Upper lobe of left lung (tissue), 6 donors: ENCODE measurements at places on chromosomes 12 and 14. TPM values are rescaled to one million over a fixed set of nuclear protein-coding genes. Genes with fewer than 3 reads are reported as not detected.

GRCh38 chr12:34236073-34236472, 213.8 kb downstream of the ALG10 start:
- H3K27me3 ChIP-seq, result no peaks in the 10 kb centered on the region
- no peaks in the 10 kb centered on the region for H3K4me1 ChIP-seq
- H3K36me3 ChIP-seq, result no peaks in the 10 kb centered on the region
- H3K27ac ChIP-seq, result no peak overlapping the region
- DNase-seq, result no peak
- H3K4me3 ChIP-seq, result no peak overlapping the region

Gene PRR4
- 32.1 TPM for total RNA-seq

GRCh38 chr12:68189821-68190242, 30.3 kb upstream of the IFNG start:
- no peak overlapping the region for H3K4me3 ChIP-seq
- no peaks in the 10 kb centered on the region for H3K4me1 ChIP-seq
- no peaks in the 10 kb centered on the region for H3K27me3 ChIP-seq
- no peak overlapping the region for H3K27ac ChIP-seq

- no peaks in the 10 kb centered on the region for H3K27me3 ChIP-seq
- no peak overlapping the region for H3K4me3 ChIP-seq
- no peak overlapping the region for H3K27ac ChIP-seq
- DNase-seq, result no peak
These were observed 50.5 kb downstream of the R3HDM2 start for GRCh38 chr12:57380300-57380699.

Gene PLEKHG3
- total RNA-seq, result 49.2 TPM

GRCh38 chr14:72104011-72104613, 171.9 kb downstream of the RGS6 start:
- H3K27me3 ChIP-seq, result no peaks in the 10 kb centered on the region
- H3K4me3 ChIP-seq, result no peak overlapping the region
- H3K4me1 ChIP-seq, result no peaks in the 10 kb centered on the region
- H3K27ac ChIP-seq, result no peak overlapping the region
- H3K36me3 ChIP-seq, result no peaks in the 10 kb centered on the region

Gene DPPA3
- total RNA-seq, result not detected

GRCh38 chr12:82242729-82243128, 115.5 kb downstream of the CCDC59 start:
- H3K36me3 ChIP-seq, result no peaks in the 10 kb centered on the region
- no peak overlapping the region for H3K27ac ChIP-seq
- no peaks in the 10 kb centered on the region for H3K27me3 ChIP-seq
- no peaks in the 10 kb centered on the region for H3K4me1 ChIP-seq
- DNase-seq, result no peak

Gene KRT83
- total RNA-seq, result not detected

Gene GZMH
- 4.9 TPM for total RNA-seq

GRCh38 chr12:102643879-102644575, 163.7 kb upstream of the IGF1 start:
- no peak overlapping the region for H3K27ac ChIP-seq
- no peaks in the 10 kb centered on the region for H3K4me1 ChIP-seq
- H3K4me3 ChIP-seq, result no peak overlapping the region
- H3K27me3 ChIP-seq, result no peaks in the 10 kb centered on the region

DNA sequence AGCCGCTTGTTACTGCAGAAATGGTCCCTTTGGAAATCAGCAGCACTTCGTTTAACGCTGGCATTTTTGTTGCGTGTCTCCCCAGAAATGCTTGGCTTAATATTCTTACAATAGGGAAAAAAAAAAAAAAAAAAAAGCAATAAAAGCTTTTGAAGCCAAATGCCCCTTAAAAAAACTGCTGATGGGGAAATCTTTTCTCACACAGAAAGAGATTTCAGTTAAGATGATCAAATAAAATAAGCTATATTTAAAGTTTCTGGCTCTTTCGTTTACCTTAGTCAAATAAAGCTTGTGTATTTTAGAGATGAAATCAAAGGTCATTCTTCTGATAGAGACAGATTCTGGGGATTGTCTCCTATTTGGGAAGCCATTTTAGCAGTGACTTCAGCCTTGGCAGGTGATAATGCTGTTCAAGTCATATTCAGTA, 52.4 kb upstream of the FRS2 start:
- no peak overlapping the region for H3K4me3 ChIP-seq
- H3K27ac ChIP-seq, result no peak overlapping the region
- H3K4me1 ChIP-seq, result peaks cover 5% of the 10 kb centered on the region
- no peaks in the 10 kb centered on the region for H3K36me3 ChIP-seq

GRCh38 chr12:28209782-28210181, 19.5 kb downstream of the CCDC91 start:
- H3K36me3 ChIP-seq, result no peaks in the 10 kb centered on the region
- DNase-seq, result no peak
- H3K4me3 ChIP-seq, result no peak overlapping the region

DNA sequence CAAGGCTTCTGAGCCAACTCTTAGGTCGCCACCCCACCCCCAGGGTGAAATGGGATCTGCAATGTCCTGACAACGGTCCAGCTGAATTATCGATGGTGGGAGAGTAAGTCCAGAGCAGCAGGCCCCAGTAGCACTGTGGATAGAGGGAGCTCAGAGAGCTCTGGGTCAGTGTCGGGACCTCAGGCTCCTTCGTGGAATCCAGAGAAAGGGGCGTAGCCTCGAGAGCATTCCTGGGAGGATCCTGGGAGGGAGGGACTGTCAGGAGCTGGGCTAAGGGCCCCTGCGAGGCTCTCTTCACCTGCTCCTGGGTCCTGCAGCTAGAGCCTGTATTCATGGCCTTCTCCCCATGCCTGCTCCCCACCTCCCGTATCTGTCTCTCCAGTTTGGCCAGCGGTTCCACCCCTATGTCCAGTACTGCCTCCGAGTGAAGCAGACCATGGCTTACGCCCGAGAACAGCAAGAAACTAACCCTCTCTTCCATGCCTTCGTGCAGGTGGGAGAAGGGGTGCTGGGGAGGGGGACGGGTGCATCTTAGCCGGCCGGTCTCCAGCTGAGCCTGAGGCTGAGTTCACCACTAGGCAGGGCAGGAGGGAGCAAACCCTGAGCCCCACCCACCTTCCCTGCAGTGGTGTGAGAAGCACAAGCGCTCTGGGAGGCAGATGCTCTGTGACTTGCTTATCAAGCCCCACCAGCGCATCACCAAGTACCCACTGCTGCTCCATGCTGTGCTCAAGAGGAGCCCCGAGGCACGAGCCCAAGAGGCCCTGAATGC, 6.6 kb downstream of the PLEKHG6 start:
- peaks cover 14% of the 10 kb centered on the region for H3K4me1 ChIP-seq
- H3K4me3 ChIP-seq, result no peak overlapping the region

DNA sequence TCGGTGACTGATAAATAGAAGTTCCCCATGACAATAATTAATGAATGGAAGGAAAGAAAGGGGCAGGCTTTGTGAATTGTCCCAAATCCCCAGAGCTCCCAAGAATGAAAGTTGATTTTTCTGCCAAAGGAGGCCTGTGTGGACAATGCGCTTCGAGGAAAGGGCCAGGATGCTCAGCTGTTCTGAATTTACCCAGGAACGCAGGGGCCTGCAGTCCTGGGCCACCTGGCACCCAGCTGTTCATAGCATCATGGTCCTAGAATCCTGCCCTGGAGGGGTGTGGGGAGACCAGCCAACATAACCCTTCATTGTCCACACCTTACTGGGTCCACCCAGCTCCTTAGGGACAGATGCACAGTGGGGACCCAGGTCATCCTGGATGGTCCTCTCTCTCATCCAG, 587.5 kb downstream of the BCL11B start:
- no peak overlapping the region for H3K27ac ChIP-seq
- H3K27me3 ChIP-seq, result no peaks in the 10 kb centered on the region
- no peak for DNase-seq
- H3K4me3 ChIP-seq, result no peak overlapping the region
- H3K4me1 ChIP-seq, result no peaks in the 10 kb centered on the region
- H3K36me3 ChIP-seq, result no peaks in the 10 kb centered on the region

GRCh38 chr12:52036587-52037171, 14.6 kb upstream of the NR4A1 start:
- no peaks in the 10 kb centered on the region for H3K27me3 ChIP-seq
- peaks cover 51% of the 10 kb centered on the region for H3K4me1 ChIP-seq
- peak; percentile 92 for DNase-seq
- peak overlapping the region; percentile 55 for H3K4me3 ChIP-seq
- H3K27ac ChIP-seq, result peak overlapping the region; percentile 77

Gene KRT85
- not detected for total RNA-seq

Gene TMEM119
- 16.8 TPM for total RNA-seq

DNA sequence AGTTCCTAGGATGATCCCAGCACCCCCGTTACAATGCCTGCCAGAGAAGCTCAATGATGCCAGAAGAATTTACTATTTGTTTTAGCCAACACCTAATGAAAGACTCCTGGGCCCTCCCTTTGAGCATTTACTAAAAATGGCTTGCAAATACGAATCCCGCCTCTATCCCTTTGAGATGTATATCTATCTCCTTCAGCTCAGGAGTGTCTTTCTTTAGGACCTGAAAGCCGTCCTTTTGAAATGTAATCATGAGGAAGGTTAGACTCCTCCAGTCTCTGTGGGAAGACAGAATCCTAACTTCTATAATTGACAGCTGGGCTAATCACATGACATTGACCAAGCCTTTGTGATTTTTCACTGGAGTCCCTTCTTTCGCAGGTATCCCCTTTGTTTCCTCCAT, 19.2 kb upstream of the DYNC1H1 start:
- no peak overlapping the region for H3K4me3 ChIP-seq
- peaks cover 12% of the 10 kb centered on the region for H3K4me1 ChIP-seq
- no peaks in the 10 kb centered on the region for H3K27me3 ChIP-seq
- DNase-seq, result no peak
- no peak overlapping the region for H3K27ac ChIP-seq
- H3K36me3 ChIP-seq, result no peaks in the 10 kb centered on the region

GRCh38 chr12:112833267-112833666, 41.7 kb downstream of the RPH3A start:
- no peak for DNase-seq
- peaks cover 3% of the 10 kb centered on the region for H3K27me3 ChIP-seq
- no peak overlapping the region for H3K27ac ChIP-seq
- no peak overlapping the region for H3K4me3 ChIP-seq
- no peaks in the 10 kb centered on the region for H3K36me3 ChIP-seq

DNA sequence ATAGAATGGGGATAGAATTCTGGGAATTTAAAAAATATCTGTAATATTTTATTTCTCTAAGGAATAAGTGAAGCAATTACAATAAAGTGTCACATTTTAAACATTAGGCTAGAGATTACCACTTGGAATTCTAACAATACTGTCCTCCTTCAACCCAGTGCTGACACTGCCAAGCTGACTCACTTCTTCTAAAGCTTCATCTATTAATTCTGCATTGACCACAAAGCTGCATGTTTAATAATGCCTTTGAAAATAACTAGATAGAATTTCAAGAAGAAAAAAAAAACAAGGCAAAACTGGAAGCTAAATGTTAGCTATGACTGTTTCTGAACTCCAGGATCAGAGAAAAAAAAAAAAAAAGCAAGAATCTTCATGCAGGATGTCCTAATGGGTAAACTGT, 970.7 kb upstream of the FBXO33 start:
- no peak overlapping the region for H3K27ac ChIP-seq
- no peaks in the 10 kb centered on the region for H3K27me3 ChIP-seq
- H3K4me3 ChIP-seq, result no peak overlapping the region
- no peaks in the 10 kb centered on the region for H3K4me1 ChIP-seq

DNA sequence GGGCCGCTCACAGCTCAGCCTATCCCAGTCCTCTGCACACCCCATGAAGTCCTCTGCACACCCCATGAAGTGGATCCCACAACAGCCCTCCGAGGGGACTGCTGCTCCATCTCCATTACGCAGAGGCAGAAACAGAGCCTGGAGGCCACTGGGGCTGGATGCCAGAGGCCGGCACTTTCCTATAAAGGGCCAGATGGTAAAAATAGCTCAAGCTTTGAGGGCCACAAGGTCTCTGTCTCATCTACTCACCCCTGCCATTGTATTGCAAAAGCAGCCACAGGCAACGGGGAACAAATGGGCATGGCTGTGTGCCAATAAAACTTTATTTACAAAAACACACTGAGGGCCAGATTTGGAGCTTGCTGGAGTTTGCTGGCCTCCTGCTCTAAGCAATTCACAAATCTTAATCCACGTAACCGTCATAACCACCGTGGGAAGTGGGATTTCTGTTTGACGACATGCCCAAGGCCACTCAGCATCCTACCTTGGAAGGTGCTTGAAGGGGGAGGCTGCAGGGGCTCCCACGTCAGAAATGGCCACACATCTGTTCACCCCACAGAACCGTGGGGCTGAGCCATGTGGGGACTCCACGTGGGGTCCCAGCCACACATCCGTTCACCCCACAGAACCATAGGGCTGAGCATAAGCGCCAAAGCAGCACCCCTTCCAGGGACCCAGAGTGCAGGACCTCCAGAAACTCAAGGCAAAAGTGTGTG, 92.0 kb downstream of the NCOR2 start:
- no peak overlapping the region for H3K4me3 ChIP-seq
- no peaks in the 10 kb centered on the region for H3K27me3 ChIP-seq
- no peak for DNase-seq
- peaks cover 10% of the 10 kb centered on the region for H3K4me1 ChIP-seq
- no peak overlapping the region for H3K27ac ChIP-seq
